ENCODE measurements at places on chromosomes 13 and 19. TPM values are rescaled to one million over a fixed set of nuclear protein-coding genes. Genes with fewer than 3 reads are reported as not detected.

Gene FGF14
- polyA plus RNA-seq, result 1.5 TPM

Gene CGB8
- polyA plus RNA-seq, result not detected

Gene WDR87
- polyA plus RNA-seq, result not detected

Gene ZNF66
- 4.0 TPM for polyA plus RNA-seq

Gene GPR12
- polyA plus RNA-seq, result not detected

Gene KIR3DL1
- not detected for polyA plus RNA-seq

Gene IFNL1
- polyA plus RNA-seq, result not detected

Gene FCAR
- polyA plus RNA-seq, result 0.08 TPM

Gene LYPD4
- polyA plus RNA-seq, result not detected

Gene ATXN8OS
- polyA plus RNA-seq, result 0.22 TPM

Gene BSPH1
- not detected for polyA plus RNA-seq

Gene SLC25A41
- polyA plus RNA-seq, result 0.44 TPM

Gene C1QTNF9B
- 0.60 TPM for polyA plus RNA-seq

Gene KRTDAP
- polyA plus RNA-seq, result not detected

Gene LRG1
- polyA plus RNA-seq, result 0.44 TPM

Gene URAD
- polyA plus RNA-seq, result not detected

Gene CEACAM16
- polyA plus RNA-seq, result not detected

Gene OR7G3
- polyA plus RNA-seq, result not detected

Gene ZSCAN5C
- polyA plus RNA-seq, result not detected

Gene ZNF426
- polyA plus RNA-seq, result 24.7 TPM

Gene LEUTX
- polyA plus RNA-seq, result not detected

Gene PAF1
- 73.5 TPM for polyA plus RNA-seq

Gene CGB2
- not detected for polyA plus RNA-seq

Gene AP1M2
- polyA plus RNA-seq, result 41.9 TPM

Gene ZNF90
- polyA plus RNA-seq, result 10.0 TPM

Gene ZNF728
- polyA plus RNA-seq, result 0.65 TPM

Gene MYBPC2
- 0.72 TPM for polyA plus RNA-seq

Gene GATAD2A
- polyA plus RNA-seq, result 37.3 TPM

Gene ACER1
- not detected for polyA plus RNA-seq

Gene MBD3L2
- not detected for polyA plus RNA-seq

Gene RBM42
- polyA plus RNA-seq, result 55.0 TPM

Gene RGL3
- polyA plus RNA-seq, result 47.6 TPM

Gene CABP5
- not detected for polyA plus RNA-seq

Gene CCL25
- 0.24 TPM for polyA plus RNA-seq

Gene GRK1
- 0.07 TPM for polyA plus RNA-seq

Gene GSX1
- not detected for polyA plus RNA-seq

Gene MRPL57
- 20.6 TPM for polyA plus RNA-seq

Gene PRSS57
- polyA plus RNA-seq, result 0.13 TPM

Gene ZNF578
- polyA plus RNA-seq, result 7.9 TPM

Gene FPR1
- polyA plus RNA-seq, result 1.8 TPM

Gene ZNF784
- 9.1 TPM for polyA plus RNA-seq

Gene EBI3
- polyA plus RNA-seq, result 0.40 TPM

Gene MEGF8
- 36.7 TPM for polyA plus RNA-seq

Gene HIF3A
- 28.3 TPM for polyA plus RNA-seq

Gene ICAM4
- 0.55 TPM for polyA plus RNA-seq

Gene ZGLP1
- polyA plus RNA-seq, result 2.9 TPM

Gene SBK3
- not detected for polyA plus RNA-seq

Gene CYP4F2
- polyA plus RNA-seq, result 0.15 TPM

Gene RAVER1
- 17.9 TPM for polyA plus RNA-seq

Gene SYMPK
- polyA plus RNA-seq, result 54.5 TPM

All from right renal cortex interstitium (tissue), 3 donors.